ENCODE measurements at places on chromosomes 5 and 9. TPM values are rescaled to one million over a fixed set of nuclear protein-coding genes. Genes with fewer than 3 reads are reported as not detected.

KIF2A gene
- 285 TPM for total RNA-seq

GRM6 gene
- total RNA-seq: not detected

SLCO6A1 gene
- not detected for total RNA-seq

HBEGF gene
- total RNA-seq: 17.1 TPM

LRSAM1 gene
- total RNA-seq: 26.6 TPM

NR2F1-AS1 gene
- total RNA-seq: not detected

FOXD4L3 gene
- not detected for total RNA-seq

TMEM174 gene
- not detected for total RNA-seq

All from activated T-helper 2 cell treated with anti-CD3 and anti-CD28 coated beads, Interferon-gamma antibody, Interleukin-2, Interleukin-4, amounts not matched to agents 10 μg/mL and 5 μg/mL and 100 μg/mL, durations not matched to agents 14 hours and 24 hours and 36 hours (primary cell).